ENCODE measurements at places on chromosomes 7 and 10. TPM values are rescaled to one million over a fixed set of nuclear protein-coding genes. Genes with fewer than 3 reads are reported as not detected.

The FAM131B gene
- total RNA-seq, result 1.8 TPM

The YWHAG gene
- 54.9 TPM for total RNA-seq

The ELOVL3 gene
- not detected for total RNA-seq

The SMKR1 gene
- total RNA-seq, result 1.2 TPM

The NCF1 gene
- total RNA-seq, result 3.5 TPM

The MYOZ1 gene
- 0.42 TPM for total RNA-seq

The AKR1D1 gene
- not detected for total RNA-seq

The JMJD1C gene
- total RNA-seq, result 123 TPM

The PAPOLB gene
- total RNA-seq, result 2.2 TPM

The NEUROD6 gene
- total RNA-seq, result not detected
